ENCODE measurements at places on chromosomes 16 and 17.

- DNase-seq, result no peak
Observed at GRCh38 chr16:17339764-17340541, 130.8 kb downstream of the XYLT1 start.

DNA sequence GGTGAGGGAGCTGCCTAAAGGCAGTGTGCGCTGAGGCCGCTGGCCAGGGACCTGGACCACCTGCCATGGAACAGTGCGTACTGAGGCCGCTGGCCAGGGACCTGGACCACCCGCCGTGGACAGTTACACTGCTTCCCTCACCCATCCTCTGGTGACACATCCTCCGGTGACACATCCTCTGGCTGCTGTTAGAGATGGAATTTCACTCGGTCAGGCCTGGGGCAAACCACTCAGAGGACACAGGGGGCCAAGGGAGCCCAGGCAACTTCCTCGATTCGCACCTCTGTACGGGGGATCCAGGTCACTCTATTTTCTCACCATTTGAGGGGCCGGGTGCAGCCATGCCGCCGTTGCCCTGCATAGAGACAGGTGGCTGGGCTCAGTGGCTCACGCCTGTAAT is 32.4 kb upstream of the RPTOR start:
- DNase-seq, result no peak

DNA sequence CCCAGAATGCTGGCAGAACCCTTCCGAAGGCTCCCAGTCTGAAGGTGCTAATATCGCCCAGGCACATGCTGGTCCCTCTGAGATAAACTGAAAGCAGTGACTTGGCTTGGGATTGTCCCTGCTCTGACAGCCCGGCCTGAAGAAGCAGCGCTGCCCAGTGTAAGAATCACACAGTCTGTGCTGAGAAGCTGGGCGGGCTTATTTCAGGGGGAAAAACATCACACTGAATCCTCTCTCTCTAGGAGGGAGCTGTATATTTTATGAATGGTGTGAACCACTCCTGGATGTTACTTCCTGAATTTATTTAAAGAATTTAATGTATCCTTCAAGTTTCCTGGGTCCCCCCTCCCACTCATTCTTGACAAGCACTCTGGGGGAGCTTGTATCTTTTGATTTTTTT is 36.3 kb downstream of the GAS7 start:
- no peak for DNase-seq

GRCh38 chr17:27751166-27751565 is 49.2 kb downstream of the NOS2 start:
- DNase-seq, result no peak

- no peak for DNase-seq
Observed at GRCh38 chr17:38538906-38539305, 66.8 kb downstream of the SRCIN1 start.

DNA sequence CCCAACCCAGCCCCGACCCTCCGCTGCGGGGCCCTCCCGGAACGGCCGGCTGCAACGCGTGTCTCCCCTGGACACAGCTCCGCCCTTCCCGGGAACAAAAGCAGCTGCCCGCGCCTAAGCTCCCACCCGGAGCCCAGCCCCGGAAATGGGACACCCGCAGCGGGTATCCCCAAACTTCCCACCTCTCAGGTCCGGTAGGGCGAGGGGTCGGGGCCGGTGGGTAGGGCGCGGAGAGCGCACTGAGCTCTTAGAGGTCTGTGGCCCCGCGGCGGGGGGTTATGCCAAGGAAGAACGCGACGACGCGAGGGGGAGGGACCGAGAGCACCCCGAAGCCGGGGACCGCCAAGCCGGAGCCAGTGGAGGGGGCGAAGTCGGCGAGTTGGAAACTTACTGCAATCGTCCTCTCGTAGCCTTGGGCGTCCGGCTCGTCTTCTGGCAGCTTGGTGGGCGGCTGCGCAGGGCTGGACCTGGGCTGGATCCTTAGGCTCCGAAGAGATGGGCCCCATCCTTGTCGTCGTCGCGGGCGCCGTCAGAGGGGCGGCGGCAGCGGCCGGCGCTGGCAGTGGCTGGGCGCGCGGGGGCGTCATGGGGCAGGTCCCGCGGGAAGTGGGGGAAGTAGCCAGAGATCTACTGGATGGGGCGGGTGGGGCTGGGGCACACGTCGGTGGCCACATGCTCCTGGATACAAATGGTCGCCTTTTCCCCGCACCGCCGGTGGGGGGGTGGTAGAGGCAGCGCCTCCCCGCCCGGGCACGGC is 6.9 kb downstream of the USP6 start:
- DNase-seq, result no peak

GRCh38 chr17:43418441-43419374 is 19.9 kb downstream of the ARL4D start:
- DNase-seq, result peak; percentile 8

DNA sequence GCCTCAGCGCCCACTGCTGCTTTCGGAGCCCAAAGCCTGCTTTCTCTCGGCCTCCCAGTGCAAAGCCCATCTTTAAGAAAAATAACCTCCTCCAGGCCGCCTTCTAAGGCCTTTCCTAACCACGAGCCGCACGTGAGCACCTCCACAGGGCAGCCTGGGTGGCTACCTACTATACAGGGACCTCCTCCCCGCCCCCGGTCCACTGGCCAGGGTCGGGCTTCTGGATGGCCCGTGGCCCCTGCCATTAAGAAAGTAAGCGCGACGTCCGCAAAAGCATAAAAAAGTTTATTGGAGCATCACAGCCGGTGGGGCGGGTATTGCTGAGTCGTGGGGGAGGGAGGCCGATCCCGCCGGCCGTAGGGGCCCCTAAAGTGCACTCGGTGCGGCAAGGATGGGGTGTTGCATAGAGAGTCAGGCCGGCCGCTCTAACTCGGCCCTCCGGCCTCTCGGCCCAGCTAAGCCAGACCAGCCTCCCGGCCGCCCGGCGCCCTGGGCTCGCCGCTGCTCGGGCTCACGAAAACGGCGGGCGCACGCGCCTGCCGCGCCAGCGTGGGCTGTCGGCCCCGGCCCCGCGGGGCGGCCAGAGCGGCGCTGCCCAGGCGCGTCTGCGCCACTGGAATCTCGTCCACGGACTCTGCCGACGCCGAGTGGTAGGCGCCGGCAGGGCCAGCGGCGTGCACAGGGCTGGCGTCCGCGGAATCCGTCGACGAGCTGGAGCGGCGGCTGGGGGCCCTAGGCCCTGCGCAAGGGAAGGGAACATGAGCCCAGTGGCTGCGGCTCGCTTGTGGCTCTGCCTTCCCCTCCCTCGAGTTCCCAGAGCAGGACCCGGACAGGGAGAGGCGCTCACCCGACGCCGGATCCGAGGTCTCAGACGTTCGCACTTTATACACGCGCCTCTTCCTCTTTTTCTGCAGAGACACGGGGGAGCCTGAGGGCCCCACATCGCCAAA is 1.1 kb upstream of the TPPP3 start:
- no peak for DNase-seq

GRCh38 chr17:81509972-81510784 is 2.4 kb downstream of the ACTG1 start:
- DNase-seq, result no peak

- no peak for DNase-seq
Observed at GRCh38 chr17:2691965-2692780, 19.4 kb downstream of the CLUH start.

GRCh38 chr16:54630284-54630967 is 300.2 kb upstream of the IRX5 start:
- no peak for DNase-seq

GRCh38 chr16:53433509-53433908 is 762 bp upstream of the RBL2 start:
- DNase-seq, result no peak

DNA sequence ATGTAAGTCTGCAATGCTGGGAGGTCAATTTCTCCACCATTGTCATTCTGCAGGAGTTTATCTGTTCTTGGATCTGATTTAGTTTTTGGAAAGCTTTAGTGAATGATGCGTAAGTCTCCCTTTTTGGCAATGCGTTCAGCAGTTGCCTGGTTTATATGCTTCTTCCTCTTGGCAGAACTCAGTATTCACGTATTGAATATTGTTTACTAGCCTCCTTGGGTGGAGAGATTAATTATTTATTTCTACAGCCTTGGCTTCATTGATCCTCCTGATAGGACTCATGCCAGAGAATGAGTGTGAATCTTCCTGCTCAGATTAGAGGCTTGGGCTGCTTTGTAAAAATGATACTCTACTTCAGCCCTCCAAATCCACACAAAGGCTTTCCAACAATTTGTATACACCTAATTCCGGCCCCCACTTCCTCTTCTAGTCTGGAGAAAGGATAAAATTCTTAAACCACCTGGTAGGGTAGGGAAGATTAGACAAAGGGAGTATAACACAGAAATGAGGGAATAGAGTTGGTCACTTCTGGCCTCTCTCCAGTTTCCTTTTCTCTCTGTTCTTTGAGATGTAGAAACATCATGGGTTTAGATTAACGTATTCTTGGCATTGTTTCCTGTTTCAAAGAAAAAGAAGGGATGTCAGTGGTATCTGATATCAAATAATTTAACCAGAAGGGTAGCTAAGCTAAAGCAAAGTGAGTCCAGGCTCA is 929.8 kb downstream of the KCNJ2 start:
- no peak for DNase-seq

DNA sequence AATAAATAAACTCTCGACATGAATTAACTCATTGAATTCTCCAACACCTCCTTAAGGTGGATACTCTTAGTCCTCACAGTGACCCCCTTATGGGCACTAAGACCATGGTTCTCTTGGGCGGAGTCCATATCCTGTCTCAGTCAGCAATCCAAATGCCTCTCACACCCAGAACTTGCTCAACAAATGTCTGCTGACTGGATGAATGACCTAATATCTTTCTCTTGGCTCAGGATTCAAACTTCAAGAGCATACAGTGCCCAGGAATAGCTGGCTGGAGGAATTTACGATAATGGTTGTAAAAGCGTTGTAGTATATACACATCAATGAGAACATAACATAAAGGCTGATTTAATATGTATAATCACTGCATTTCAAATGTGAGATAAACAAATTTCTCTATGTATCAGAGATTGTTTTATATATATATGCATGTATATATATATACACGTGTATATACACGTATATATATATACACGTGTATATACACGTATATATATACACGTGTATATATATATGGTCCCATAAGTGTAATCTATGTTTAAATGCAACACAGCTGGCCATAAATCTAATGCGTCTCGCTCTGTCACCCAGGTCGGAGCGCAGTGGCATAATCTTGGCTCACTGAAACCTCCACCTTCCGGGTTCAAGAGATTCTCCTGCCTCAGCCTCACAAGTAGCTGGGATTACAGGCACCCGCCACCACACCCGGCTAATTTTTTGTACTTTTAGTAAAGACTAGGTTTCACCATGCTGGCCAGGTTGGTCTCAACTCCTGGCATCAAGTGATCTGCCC is 6.5 kb upstream of the UBB start:
- DNase-seq, result no peak

- DNase-seq, result no peak
Observed at GRCh38 chr17:38451840-38452529, 23.7 kb downstream of the ARHGAP23 start.

DNA sequence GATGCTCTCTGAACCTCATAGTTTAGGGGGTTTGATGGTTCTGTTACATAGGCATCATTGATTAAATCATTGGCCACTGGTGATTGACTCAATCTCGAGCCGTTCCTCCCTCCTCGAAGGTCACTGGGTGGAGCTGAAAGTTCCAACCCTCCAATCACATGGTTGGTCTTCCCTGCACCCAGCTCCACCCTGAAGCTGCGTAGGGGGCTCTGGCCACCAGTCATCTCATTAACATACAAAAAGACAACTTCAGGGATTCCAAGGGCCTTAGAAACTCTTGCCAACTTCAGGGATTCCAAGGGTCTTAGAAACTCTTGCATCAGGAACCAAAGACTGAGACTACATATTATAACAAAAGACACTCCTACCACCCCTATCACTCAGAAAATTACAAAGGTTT is 306.5 kb upstream of the TNRC6C start:
- DNase-seq, result no peak

DNA sequence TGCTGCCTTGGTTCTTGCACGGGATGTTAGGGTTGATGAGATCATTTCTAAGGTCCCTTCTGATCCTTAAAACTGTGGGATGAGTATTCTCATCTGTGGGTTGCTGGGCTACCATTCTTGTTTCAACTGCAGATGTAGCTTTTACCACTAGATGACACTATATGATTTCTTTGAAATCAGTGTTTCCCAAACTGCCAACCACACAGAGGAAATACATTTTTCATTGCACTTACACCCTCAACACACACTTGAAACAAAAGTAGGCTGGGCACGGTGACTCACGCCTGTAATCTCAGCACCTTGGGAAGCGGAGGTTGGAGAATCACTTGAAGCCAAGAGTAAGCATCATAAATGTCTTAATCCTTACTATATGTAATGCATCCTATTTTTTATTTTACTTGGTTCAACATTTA is 15.3 kb downstream of the LCMT1 start:
- peak; percentile 53 for DNase-seq

DNA sequence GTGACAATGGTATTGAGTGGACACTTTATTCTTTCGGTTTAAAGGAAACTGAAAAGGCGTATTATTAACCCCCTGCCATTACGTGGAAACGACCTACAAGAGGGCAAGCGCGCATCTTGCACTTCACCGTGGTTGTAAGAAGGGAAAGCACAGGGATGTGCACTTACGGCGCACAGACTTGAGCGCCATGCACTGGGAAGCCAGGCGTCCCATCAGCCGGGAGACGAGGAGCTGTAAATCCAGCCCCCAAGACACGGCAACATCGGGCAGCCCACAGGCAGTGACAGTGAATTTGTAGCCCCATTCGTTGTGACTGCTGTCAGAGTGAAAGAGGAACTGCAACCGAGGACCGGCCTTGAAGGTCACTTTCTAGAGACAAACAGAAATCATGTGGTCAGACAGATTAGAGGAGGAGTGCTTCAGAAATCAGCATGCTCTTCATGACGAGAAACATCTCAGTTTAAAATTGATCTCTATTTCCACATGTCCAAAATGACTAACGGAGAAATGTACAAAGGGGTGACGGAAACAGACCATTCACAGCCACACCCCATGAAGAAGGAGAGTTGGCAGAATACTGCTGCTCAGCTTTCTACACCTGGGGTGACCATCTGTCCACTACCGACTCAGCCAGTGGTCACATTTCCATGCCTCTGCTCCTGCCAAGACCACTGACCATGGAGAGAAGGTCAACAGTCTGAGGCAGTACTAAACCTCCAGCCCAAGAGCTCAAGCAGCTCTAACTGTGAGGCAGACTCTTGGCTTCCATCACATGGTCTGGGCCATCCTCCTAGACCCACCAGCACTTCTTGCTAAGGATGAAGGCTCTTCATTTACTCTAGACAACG is 68.6 kb downstream of the ZZEF1 start:
- DNase-seq, result no peak

- peak; percentile 13 for DNase-seq
Observed at GRCh38 chr17:47204722-47205418, 4.3 kb upstream of the MYL4 start.

DNA sequence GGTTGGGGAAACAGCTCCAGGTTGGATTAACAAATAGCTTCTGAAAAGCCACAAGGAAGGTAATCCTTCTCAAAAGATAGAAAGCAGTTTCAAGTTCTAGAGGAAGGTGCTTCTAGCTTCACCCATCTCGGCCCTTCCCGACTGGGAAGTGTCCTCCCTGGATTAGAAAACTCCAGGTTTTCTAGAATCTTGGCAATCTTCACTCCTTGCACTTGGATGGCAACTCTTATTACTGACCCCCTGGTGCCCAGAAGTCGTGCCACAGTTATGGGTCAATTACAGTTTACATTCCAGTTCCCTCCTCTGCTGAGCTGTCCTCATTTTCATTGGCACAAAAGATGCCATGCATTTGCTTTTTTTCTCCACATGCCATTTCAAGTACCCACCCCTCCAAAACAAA is 65.6 kb downstream of the SMG6 start:
- no peak for DNase-seq

GRCh38 chr16:65783709-65784474 is 582.6 kb upstream of the CDH5 start:
- DNase-seq, result no peak

Measured in stimulated activated CD4-positive, alpha-beta T cell treated with anti-CD3 and anti-CD28 coated beads, Interleukin-1b, Interleukin-23, amount 100 ng/mL, for 48 hours (primary cell).